IPS DF 19.7 (cell line): ENCODE measurements at places on chromosomes 1 and 21.

- DNase-seq = no peak
These were observed 463 bp upstream of the VAMP3 start for GRCh38 chr1:7770669-7770996.

DNA sequence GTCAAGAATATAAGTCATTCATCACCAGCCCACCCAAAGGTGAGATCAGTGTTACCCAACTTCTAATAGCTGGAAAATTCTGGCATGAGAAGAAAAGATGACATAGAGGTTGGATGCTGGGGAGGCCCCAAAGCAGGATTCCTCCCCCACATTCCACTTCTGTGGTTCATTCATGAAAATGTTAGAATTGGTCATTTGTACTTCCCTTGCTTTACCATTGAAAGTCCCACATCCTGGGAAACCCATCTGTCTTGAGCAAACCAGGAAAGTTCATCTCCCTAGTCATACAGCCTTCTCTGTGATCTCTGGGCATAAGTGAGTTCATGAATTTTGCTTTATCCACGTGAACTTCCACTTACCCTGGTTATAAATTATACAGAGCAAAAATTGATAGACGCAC lies 66.8 kb downstream of the SERINC2 start:
- DNase-seq = no peak

DNA sequence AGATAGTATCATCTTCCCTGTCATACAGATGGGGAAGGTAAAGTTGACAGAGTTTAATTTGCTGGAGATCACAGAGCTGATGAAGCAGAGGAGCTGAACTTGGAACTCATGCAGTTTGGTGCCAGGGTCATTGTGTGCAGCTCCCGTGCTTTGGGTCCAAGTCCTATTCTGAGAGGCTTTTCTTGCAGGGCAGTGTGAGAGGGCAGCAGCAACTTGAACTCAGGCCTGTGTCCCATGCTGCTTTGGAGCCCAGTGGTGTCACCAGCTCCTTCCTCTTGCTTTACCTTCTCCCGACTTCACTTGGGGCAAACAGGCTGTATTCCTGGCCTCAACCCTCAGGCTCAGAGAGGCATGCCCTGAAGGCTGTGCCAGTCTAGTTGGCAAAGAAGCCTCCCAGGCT lies 24.7 kb downstream of the INAVA start:
- DNase-seq = no peak

DNA sequence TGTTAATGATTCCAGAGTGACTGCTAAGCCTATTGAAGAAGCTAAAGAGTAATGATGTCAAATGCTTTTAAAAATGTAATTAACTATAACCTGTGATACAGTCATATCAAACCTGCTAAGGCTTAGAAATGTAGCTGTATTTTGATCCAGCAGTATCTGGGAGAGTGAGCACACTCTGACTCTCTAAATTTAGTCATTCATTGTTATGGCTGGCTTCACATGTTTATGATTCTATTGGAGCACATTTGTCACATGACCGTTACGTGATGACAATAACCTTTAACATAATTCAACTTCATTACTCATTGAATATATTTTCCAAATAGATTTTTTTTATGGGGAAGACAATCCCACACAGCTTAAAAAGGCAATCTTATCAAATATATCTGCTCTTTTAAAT lies 587.1 kb downstream of the LMO4 start:
- DNase-seq = no peak

DNA sequence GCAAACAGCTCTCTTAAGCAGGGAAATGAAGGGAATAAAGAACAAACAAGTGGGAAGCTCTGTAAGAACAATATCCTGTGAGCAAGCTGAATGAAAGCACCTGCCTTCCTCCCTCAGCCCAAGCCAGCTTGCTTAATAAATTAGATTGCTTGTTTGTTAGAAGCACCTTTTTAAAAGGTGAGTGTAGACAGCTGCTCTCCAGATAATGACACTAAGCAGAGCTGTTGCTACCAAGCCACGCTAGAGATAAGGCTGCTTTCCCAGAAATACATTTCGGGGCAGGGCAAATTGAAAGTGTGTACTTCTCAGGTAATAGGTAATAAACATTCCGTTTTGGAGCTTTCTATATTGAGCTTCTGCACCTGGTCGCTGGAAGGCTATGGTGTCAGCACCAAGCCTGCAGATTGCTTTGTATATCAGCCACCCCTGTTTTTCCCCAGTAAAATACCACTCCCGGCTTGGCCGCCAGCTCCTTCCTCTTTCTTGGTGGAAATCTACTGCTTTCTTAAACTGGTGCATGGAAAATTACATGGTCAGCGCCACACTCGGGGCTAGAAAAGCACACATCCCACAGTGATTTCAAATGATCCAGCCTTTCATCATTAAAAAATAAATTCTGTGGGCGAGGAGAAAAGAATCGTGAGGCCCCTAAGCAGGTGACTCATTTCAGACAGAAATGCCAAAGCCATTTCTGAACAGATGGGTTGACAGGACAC lies 151.3 kb downstream of the ETS2 start:
- no peak for DNase-seq

GRCh38 chr1:170471398-170472053 lies 60.4 kb upstream of the GORAB start:
- DNase-seq = no peak

GRCh38 chr1:17233675-17234320 lies 15.1 kb upstream of the PADI3 start:
- no peak for DNase-seq

- DNase-seq = no peak
These were observed 100.4 kb upstream of the TMEM51 start for GRCh38 chr1:15053153-15053552.

GRCh38 chr1:97845805-97846204 lies 75.0 kb downstream of the DPYD start:
- no peak for DNase-seq

DNA sequence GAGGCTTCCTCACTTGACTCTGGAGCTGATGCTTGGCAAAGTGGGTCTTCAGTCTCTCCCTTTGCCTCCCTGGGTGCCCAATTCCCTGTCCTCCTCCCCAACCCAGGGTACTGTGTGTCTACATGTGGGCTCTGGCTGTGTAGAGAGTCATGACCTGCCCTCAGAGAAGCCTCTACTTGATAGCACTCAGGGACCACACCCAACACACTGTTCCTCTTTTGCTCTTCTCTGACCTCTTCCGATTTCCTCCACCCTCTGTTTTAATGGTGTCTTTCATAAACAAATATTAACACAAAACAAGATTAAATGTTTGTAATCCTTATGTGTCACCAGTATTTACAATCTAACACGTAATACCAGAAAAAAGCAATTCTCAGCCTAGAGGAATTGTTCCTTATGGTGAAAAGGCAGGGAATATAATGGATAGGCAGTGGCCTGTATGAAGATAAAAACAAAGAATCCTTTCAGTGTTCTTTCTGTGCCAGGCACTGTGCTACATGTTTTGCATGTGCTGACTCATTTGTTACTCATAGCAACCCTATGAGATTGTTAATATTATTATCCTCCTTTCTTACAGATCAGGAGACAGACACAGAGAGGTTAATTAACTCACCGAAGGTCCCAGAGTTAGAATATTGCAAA lies 58.2 kb downstream of the HSD3B1 start:
- no peak for DNase-seq

GRCh38 chr1:221141096-221141495 lies 261.9 kb downstream of the HLX start:
- DNase-seq = no peak

GRCh38 chr21:26506956-26507355 lies 66.1 kb downstream of the CYYR1 start:
- no peak for DNase-seq

DNA sequence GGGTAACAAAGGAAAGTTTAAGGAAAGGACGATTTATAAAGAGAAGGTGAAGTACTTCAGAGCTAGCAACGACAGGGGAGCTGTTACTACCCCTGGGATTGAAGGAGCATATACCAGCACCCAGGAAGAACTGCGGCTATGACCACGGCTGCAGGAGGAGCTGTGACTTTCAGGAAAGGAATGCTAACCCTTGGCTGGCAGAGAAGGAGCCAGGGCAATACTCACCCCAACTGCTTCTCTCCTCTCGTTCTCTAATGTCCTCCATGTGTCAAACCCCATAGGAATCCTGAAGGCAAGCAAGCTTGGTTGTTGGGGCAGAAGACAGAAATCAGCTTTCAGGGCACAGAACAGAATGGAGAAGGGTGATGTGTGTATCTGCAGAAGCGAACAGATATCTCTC lies 120.5 kb downstream of the TMEM53 start:
- no peak for DNase-seq

- DNase-seq = no peak
These were observed 85.3 kb downstream of the PSMG1 start for GRCh38 chr21:39097981-39098380.
